ENCODE measurements at places on chromosomes 7 and 10.
A peak's percentile ranks its signal among the peaks of the same experiment; 100 is the strongest.

DNA sequence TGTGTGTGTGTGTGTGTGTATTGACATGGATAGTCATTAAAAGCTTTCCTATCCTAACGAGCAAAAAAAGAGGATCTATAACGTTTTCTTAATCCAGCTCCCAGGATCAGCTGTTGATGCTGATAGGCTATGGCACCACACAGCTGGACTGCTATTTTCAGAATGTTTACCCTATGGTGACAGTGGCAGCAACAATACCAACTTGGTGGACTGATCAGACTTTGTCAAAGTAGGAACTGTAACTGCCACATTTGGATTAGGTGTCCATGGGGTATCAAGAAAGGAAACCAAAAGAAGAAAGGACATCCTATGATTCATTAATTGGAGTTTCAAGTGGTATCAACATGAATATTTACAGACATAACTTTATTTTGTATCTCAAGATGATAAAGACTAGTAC is 2.7 kb upstream of the CLEC5A start:
- peaks cover 81% of the 10 kb centered on the region for H3K4me1 ChIP-seq
- H3K27me3 ChIP-seq = no peaks in the 10 kb centered on the region
- DNase-seq = peak; percentile 56
- H3K4me3 ChIP-seq = no peak overlapping the region

- no peak overlapping the region for H3K4me3 ChIP-seq
- H3K36me3 ChIP-seq = no peaks in the 10 kb centered on the region
- H3K27ac ChIP-seq = no peak overlapping the region
Observed at GRCh38 chr7:38428041-38428440, 154.6 kb upstream of the TARP start.

DNA sequence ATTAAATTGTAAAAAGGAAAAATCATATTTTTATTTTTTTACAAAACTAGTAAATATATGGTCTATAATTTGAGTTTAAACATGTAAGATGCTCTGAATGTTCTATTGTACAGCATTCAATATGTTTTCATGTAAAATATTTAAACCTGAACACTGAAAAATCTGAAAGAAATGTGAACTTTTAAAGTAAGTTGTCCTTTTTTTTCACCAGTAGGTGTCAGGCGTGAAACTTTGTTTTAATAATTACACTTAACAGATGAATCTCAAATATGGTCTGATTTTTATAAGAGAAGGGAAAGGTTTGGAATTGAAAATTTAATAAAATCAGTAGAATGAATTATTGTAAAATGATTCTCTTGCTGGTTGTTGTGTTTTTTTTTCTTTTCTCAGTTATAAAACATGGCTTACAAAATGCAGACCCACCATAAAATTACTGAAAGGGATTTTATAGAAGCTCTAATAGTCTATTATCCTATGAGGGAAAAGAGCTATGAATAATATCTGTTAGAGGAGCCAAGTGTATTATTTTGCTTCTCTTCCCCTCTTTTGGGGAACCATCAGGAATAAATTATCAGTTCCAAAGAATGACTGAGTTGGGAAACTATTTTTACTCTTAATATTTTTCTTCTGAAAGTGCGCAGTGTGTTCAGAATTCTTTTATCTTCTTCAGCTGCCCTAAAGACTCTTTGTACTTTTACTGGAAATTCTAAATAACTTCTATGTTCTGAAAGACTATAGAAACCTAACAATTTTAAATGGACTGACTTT is 217.7 kb upstream of the FZD1 start:
- H3K27me3 ChIP-seq = no peaks in the 10 kb centered on the region
- peaks cover 2% of the 10 kb centered on the region for H3K4me1 ChIP-seq
- H3K4me3 ChIP-seq = no peak overlapping the region
- H3K27ac ChIP-seq = no peak overlapping the region
- DNase-seq = no peak

GRCh38 chr10:80506189-80506575 is 31.5 kb upstream of the SH2D4B start:
- H3K4me3 ChIP-seq = no peak overlapping the region
- peaks cover 39% of the 10 kb centered on the region for H3K36me3 ChIP-seq
- DNase-seq = no peak
- H3K4me1 ChIP-seq = peaks cover 47% of the 10 kb centered on the region
